ENCODE measurements at places on chromosomes 4 and X. TPM values are rescaled to one million over a fixed set of nuclear protein-coding genes. Genes with fewer than 3 reads are reported as not detected.

DNA sequence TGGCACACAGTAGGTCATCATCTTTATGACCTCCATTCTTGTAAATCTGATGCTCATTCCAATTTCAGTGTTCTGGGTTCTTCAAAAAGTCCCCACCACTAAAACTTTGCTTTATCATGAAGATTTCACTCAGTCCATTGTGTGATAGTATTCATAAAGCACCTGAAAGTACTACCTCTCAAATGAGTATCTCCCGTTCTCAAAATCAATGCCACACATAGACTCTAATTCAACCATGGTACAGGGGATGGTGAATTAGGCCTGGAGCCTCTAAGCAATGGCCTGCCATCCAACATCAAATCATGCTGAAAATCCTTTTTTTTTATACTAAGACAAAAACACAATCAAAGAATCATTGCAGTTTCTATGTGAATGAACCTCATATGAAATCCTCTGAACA lies 19.4 kb upstream of the WAS start:
- no peaks in the 10 kb centered on the region for H3K36me3 ChIP-seq
- H3K4me1 ChIP-seq, result no peaks in the 10 kb centered on the region
- no peak overlapping the region for H3K4me3 ChIP-seq
- H3K27ac ChIP-seq, result no peak overlapping the region

- no peak overlapping the region for H3K27ac ChIP-seq
- no peaks in the 10 kb centered on the region for H3K36me3 ChIP-seq
- no peak overlapping the region for H3K4me3 ChIP-seq
- no peaks in the 10 kb centered on the region for H3K4me1 ChIP-seq
- no peaks in the 10 kb centered on the region for H3K27me3 ChIP-seq
Observed at GRCh38 chrX:22122510-22122909, 90.4 kb downstream of the PHEX start.

- no peak overlapping the region for H3K27ac ChIP-seq
- H3K36me3 ChIP-seq, result no peaks in the 10 kb centered on the region
- peaks cover 8% of the 10 kb centered on the region for H3K4me1 ChIP-seq
- DNase-seq, result no peak
Observed at GRCh38 chr4:183344523-183345255, 22.5 kb upstream of the CLDN24 start.

- H3K4me3 ChIP-seq, result no peak overlapping the region
- H3K27me3 ChIP-seq, result no peaks in the 10 kb centered on the region
- H3K4me1 ChIP-seq, result no peaks in the 10 kb centered on the region
- H3K36me3 ChIP-seq, result no peaks in the 10 kb centered on the region
Observed at GRCh38 chrX:132369617-132370326, 119.1 kb downstream of the MBNL3 start.

GRCh38 chr4:186882293-186882692 lies 158.6 kb upstream of the FAT1 start:
- no peak overlapping the region for H3K4me3 ChIP-seq
- H3K4me1 ChIP-seq, result no peaks in the 10 kb centered on the region
- DNase-seq, result no peak
- no peaks in the 10 kb centered on the region for H3K27me3 ChIP-seq
- H3K36me3 ChIP-seq, result no peaks in the 10 kb centered on the region

GRCh38 chrX:28180096-28180495 lies 198.8 kb upstream of the DCAF8L1 start:
- no peak overlapping the region for H3K4me3 ChIP-seq
- H3K27me3 ChIP-seq, result no peaks in the 10 kb centered on the region
- no peak for DNase-seq
- no peaks in the 10 kb centered on the region for H3K4me1 ChIP-seq
- no peaks in the 10 kb centered on the region for H3K36me3 ChIP-seq
- no peak overlapping the region for H3K27ac ChIP-seq

DNA sequence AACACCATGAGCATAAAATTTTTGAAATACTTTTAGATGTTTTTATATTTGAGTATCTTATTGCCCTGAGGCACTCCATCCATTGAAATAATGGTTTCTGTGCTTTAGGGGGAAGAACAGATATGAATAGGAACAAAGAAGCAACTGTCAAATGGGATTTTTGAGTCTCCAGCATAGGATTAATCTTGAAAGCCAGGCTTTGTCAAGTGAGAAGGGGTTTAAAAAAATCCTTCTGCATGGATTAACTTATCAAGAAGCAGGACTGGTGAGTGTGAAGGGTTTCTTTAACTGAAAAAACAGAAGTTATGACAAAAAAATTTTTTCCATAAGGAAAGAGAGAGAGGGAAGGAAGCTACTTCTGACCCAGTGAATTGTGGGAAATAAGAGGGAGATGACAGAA lies 7.6 kb upstream of the NUDT9 start:
- no peak overlapping the region for H3K4me3 ChIP-seq
- no peaks in the 10 kb centered on the region for H3K4me1 ChIP-seq
- H3K27me3 ChIP-seq, result no peaks in the 10 kb centered on the region

GRCh38 chr4:17332478-17332877 lies 179.4 kb downstream of the QDPR start:
- no peaks in the 10 kb centered on the region for H3K36me3 ChIP-seq
- no peak overlapping the region for H3K27ac ChIP-seq
- H3K27me3 ChIP-seq, result no peaks in the 10 kb centered on the region
- no peak overlapping the region for H3K4me3 ChIP-seq

GRCh38 chrX:118736394-118737010 lies 9.1 kb downstream of the IL13RA1 start:
- DNase-seq, result no peak
- H3K4me1 ChIP-seq, result no peaks in the 10 kb centered on the region

- no peaks in the 10 kb centered on the region for H3K4me1 ChIP-seq
- no peaks in the 10 kb centered on the region for H3K27me3 ChIP-seq
- H3K4me3 ChIP-seq, result no peak overlapping the region
Observed at GRCh38 chr4:1061760-1062159, 50.3 kb downstream of the FGFRL1 start.

GRCh38 chr4:127501103-127501502 lies 131.7 kb upstream of the INTU start:
- peak overlapping the region; percentile 34 for H3K27ac ChIP-seq
- H3K4me1 ChIP-seq, result no peaks in the 10 kb centered on the region
- DNase-seq, result no peak
- H3K36me3 ChIP-seq, result no peaks in the 10 kb centered on the region
- no peaks in the 10 kb centered on the region for H3K27me3 ChIP-seq

GRCh38 chr4:3866813-3867129 lies 100.6 kb downstream of the ADRA2C start:
- H3K27me3 ChIP-seq, result peaks cover 7% of the 10 kb centered on the region
- no peak for DNase-seq
- H3K4me3 ChIP-seq, result no peak overlapping the region
- peaks cover 7% of the 10 kb centered on the region for H3K4me1 ChIP-seq
- H3K27ac ChIP-seq, result no peak overlapping the region

- H3K4me3 ChIP-seq, result no peak overlapping the region
- H3K27ac ChIP-seq, result no peak overlapping the region
- no peaks in the 10 kb centered on the region for H3K36me3 ChIP-seq
- H3K4me1 ChIP-seq, result no peaks in the 10 kb centered on the region
- DNase-seq, result no peak
Observed at GRCh38 chr4:33386764-33387163, 2666.6 kb downstream of the PCDH7 start.

GRCh38 chr4:108272986-108273385 lies 104.3 kb upstream of the LEF1 start:
- no peak overlapping the region for H3K27ac ChIP-seq
- H3K36me3 ChIP-seq, result no peaks in the 10 kb centered on the region
- no peak overlapping the region for H3K4me3 ChIP-seq
- no peaks in the 10 kb centered on the region for H3K27me3 ChIP-seq

DNA sequence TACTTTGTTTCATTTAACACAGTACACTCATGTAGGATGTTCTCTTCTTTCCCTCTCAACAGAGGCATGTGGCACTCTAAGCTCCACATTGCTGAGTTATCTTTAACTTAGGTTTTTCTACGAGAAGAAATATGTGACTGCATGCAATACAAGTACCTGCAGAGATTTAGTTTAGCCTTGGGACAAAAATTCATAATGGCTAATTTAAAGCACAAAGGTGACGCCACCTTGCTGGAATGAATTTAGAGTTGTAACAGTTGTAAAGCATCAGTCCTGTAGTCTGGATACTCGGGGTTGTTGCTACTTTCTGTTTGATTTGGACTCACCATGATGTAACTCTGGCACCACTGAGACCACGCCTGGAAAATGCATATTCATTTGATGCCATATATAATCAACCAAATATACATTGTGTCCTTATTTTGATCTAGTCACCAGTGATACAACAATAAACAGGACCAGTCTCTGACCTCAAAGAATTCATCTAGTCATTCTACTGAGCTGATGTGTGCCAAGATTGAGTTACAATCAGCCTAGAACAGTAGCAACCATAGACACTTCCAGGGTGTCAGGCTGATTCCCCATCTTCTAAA lies 451.0 kb upstream of the ZFP42 start:
- H3K36me3 ChIP-seq, result no peaks in the 10 kb centered on the region
- no peaks in the 10 kb centered on the region for H3K27me3 ChIP-seq
- no peak overlapping the region for H3K4me3 ChIP-seq
- no peak for DNase-seq

DNA sequence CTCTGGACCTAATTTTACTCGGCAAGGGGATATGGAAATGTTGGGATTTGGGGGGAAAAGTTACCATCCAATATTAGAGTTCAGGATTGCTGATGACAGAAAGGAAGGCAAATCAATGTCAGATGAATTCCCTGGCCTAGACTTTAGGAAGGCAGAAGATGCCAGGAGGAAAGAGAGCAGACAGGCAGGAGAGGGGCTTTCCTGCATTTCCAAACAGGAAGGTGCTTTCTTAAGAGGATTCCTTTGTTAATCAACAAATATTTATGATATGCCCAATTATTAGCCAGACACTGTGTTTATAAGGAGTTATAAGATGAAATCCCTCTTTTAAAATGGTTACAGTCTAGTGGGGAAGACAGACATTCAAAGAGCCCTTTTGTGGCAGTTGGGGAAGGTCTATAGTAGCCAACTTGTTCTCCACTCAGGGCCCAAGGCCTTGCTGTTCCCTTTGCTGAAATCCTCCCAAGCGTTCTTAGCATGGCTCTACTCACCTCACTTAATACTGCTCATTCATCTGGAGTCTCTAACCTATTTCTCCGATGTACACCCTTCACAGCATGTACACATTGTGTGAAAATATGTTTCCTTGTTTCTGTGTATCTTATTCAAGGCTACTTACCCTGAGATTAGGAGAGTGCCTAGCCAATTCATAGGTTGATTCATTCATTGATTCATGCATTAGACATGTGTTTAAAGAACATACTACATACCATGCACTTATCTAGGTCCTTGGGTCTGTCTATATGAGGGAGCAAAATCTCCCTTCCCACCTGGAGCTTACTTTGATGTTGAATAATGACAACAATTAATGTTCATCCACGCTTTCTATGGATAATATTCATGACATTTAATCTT lies 5.3 kb downstream of the IGFBP7 start:
- no peaks in the 10 kb centered on the region for H3K4me1 ChIP-seq
- H3K27me3 ChIP-seq, result no peaks in the 10 kb centered on the region
- H3K4me3 ChIP-seq, result no peak overlapping the region

The BGN gene
- 141 TPM for total RNA-seq

The DMP1 gene
- not detected for total RNA-seq

The CLIC2 gene
- total RNA-seq, result 12.5 TPM

The EPGN gene
- 3.8 TPM for total RNA-seq

The ERAS gene
- total RNA-seq, result not detected

The RPA4 gene
- 0.35 TPM for total RNA-seq

The NFKB1 gene
- 17.8 TPM for total RNA-seq

The POU4F2 gene
- not detected for total RNA-seq

The DDIT4L gene
- 10.1 TPM for total RNA-seq

The LIAS gene
- total RNA-seq, result 18.7 TPM

The ANAPC10 gene
- total RNA-seq, result 20.3 TPM

The KDR gene
- total RNA-seq, result 32.5 TPM

The EVC2 gene
- total RNA-seq, result 2.6 TPM

The COL4A6 gene
- 17.7 TPM for total RNA-seq

The SMR3A gene
- not detected for total RNA-seq
